ENCODE measurements at places on chromosomes 5 and 9.

DNA sequence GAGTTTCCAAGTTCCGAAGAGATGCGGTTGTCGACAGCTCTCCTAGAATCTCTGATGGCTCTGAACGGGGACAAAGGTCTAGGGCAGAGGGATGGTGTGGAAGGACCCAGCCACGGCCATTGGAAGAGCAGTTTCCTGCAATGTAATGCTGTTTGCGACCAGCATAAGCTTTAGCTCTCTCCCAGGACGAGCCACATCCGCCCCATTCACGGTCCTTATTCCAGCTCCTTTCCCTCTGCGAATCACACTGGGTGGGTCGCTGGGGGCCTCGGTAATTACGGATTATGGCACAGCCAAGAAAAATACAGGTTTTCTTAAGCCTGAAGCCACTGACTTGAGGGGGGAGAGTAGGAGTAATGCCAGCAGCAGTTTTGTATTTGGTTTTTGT, 22.7 kb downstream of the ANXA2R start:
- peak; percentile 61 for DNase-seq

- DNase-seq = no peak
These were observed 921.5 kb downstream of the TLE4 start for GRCh38 chr9:80493258-80493657.

DNA sequence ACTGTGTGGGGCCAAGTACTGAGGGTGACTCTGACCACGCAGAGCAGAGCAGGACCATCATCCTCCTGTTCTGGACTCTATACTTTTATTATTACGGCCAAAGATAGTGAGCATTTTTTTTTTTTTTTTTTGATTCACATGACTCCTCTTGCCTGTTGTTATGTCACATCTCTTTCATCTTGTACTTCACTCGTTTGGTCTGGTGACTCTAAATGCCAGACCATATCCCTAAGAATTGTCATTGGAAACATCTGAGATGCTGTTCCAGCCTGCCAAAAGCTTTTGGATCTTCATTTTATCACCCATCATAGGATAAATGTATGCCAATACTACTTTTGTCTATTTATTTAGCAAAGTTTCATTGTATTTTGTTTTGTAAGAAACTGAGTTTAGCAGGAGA, 168.2 kb upstream of the RAI14 start:
- DNase-seq = no peak

GRCh38 chr9:131642496-131643083, 97.3 kb downstream of the PRRT1B start:
- DNase-seq = no peak

GRCh38 chr9:113715086-113715485, 161.0 kb upstream of the ZNF618 start:
- no peak for DNase-seq

DNA sequence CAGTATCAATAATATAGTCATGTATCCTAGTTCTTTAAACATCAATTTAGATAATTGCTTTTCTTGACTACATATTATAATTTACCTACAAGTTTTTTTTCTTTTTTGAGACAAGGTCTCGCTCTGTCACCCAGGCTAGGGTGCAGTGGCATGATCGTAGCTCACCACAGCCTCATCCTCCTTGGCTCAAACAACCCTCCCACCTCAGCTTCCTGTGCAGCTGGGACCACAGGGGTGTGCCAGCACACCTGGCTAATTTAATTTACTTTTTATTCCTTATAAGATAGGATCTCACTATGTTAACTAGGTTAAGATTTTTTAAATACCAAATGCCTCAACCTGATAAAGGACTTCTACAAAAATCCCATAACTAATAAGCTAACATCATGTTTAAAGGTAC, 21.1 kb downstream of the UIMC1 start:
- DNase-seq = peak; percentile 80

- no peak for DNase-seq
These were observed 29.5 kb downstream of the RXRA start for GRCh38 chr9:134355561-134356279.

DNA sequence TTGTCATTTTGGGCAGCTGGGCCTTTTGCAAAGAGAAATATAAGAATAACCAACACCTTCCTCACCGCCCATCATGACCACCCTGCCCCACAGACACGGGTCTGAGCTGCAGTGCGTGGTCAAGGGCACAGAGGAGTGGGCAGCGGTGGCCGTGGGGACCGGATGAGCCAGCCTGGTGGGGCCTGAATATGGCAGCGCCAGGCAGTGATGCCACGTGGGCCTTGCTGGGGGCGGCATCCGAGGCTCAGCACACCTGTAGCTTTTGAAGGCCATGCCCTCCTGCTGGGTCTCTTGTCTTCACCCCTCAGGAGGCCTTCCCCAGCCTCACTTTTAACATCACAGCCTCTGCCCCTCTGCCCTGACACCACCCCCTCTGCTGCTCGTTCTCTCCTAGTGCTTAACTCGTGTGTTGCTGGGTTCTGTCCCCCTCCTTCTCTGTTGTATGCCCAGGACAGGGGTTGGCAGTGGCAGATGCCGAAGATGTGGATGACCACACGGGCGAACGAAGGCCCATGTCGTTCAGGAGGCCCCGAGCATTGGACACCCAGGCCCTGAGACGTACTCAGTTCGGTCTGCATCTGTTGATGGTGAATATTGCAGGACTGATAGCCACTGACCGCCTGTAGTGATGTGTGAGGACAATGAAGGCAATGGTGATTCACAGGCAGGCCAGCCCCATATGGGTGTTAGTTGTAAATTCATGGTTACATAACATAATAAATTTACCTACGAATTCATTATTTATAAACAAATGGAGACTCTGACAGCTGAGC, 46.0 kb downstream of the AHRR start:
- DNase-seq = no peak

DNA sequence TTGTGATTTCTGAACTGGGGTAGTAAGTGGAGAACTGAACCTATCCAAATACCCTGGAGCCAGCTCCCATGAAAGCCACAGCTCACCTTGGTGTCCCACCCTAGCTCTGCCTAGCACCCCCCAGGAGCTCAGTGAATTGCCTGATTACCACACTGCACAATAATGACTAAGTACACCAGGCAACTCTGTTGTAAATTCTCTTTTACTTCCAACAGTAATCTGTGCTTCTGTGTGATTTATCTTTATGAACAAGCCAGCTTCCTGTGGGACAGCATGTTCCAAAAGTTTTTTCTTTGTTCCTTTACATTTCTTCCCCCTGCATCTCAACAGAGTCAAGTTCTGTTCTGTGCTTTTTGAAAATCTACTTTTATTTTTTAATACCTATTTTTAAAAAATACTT, 22.1 kb upstream of the GRPEL2 start:
- DNase-seq = no peak

- DNase-seq = no peak
These were observed 427.7 kb downstream of the PRELID2 start for GRCh38 chr5:145407300-145408047.

- DNase-seq = peak; percentile 23
These were observed 15.9 kb downstream of the ANXA1 start for GRCh38 chr9:73167614-73168013.

- DNase-seq = no peak
These were observed 72.1 kb downstream of the TENT4A start for GRCh38 chr5:6785161-6785860.

DNA sequence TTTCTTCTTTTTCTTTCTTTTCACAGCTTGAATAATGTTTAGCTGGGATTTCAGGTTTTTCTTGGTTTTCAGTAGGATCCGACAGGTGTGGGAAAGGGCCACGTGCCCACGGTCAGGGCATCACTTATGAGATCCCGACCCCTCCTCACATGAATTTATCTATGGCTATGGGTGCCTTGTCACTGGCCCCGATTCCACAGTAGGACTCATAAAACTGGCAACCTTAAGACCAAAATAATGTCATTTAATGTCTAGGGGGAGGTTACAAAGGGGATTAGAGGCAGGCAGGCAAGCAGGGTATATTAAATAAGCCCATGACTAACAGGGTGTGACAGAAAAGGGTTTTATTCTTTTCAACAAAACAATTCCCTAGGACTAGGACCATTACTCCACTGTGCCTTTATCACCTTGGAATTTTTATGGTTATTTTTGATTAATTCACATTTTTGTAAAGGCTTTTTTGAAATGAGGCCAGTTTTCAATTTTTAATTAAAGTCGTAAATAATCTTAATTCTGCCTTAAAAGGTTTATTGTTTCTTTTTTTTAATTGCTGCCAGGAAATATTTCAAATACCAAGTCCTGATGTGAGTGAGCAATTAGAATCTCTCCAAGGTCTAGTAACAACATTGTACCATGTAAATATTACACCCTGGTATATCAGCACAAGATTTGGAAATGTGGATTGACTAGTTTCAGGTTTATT, 370.4 kb downstream of the GLIS3 start:
- DNase-seq = no peak

DNA sequence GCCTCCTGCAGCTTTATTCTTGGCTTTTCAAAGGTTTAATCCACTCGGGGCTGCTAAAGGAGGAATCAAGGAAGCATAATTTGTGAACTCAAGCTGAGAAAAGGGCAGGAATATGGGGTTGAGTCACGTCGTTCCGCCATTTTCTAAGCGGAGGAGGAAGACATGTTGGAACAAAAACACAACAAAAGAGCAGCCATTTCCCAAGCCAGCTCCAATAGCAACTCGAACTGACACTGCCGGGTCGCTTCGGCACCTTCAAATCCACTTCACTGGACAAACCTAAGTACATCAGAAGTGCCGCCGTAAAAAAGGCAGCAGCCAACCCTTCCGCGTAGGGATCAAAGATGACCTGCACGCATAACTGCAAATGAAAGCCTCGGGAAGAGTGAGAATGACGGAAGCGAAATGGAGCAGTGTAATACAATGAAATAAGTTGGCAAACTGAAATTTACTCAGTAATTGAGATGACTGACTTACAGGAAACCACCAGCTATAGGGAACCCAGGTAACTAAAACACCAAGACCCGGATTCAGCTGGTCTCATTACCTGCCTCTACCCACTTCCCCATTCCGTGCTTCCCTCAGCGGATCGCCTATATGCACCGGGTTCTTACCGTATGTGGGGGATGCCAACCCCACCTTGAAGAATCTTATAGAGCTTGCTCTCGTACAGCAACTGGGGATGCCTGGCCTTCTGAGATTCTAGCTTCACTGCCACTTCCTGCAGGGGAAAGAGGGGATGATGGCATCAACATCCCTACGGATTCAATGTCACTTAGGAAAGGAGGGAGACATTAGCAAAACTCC, 1.6 kb downstream of the CSNK1A1 start:
- DNase-seq = peak; percentile 70

- peak; percentile 74 for DNase-seq
These were observed 9.4 kb downstream of the PRELID2 start for GRCh38 chr5:145825751-145826180.
